Stimulated activated CD4-positive, alpha-beta T cell treated with anti-CD3 and anti-CD28 coated beads, Interleukin-1b, Interleukin-23, amount 100 ng/mL, for 1 hour (primary cell): ENCODE measurements at places on chromosomes 6 and 20.

GRCh38 chr6:105072798-105073199 is 107.0 kb downstream of the POPDC3 start:
- DNase-seq, result no peak

GRCh38 chr20:43536041-43536816 is 22.6 kb upstream of the SGK2 start:
- DNase-seq, result no peak

GRCh38 chr6:135902756-135903331 is 51.3 kb downstream of the PDE7B start:
- no peak for DNase-seq

GRCh38 chr20:4047614-4048013 is 32.3 kb upstream of the RNF24 start:
- no peak for DNase-seq

DNA sequence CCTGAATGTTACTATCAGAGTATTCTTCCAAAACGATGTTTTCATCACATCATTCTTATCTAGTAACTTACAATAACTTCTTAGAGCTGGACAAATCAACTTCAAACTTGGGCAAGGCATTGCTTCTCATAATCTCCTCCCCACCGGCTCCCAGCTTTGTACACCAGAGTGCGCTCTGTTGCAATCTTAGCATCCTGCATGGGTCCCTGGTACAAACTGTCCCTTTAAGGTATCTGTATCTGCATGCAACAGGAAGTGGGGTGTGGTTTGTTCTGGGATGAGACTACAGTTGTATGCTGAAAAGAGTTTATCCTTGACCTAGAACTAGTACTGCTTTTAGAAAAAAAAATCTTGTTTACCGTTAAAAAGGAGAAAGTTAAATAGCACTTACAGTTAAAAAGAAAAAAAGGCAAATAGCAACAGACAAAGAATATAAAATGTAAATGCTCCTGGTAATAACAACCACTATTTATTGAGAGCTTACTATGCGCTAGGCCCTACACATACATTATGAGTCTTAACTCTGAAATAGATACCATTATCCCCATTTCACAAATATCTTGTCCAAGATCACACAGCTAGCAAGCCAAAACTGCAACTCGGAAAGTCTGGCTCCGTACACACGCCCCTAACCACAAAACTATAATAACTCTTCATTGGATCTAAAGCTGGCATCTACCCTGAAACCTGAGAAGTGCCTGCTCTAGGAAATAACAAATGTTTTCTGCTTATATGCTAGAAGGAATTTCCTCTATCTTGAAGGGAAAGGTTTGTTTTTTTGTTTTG is 9.8 kb upstream of the HECA start:
- DNase-seq, result no peak

DNA sequence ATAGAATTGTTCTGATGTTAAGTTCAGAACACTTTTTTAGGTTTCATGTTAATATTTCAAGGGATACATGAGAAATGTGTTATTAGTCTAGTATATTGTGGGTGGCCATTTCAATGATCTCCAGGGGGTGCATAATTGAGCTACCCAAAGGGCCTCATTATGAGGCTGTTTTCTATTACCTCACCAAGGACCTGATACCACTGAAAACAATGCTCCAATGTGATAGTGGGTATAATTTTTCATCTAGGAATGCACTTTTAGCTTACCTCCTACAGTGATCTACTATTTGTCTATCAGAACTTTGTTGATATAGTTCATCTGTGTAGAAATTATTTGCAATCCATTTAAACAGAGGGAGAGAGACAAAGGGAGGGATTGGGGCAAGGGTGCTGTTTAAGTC is 106.8 kb upstream of the HS3ST5 start:
- no peak for DNase-seq

DNA sequence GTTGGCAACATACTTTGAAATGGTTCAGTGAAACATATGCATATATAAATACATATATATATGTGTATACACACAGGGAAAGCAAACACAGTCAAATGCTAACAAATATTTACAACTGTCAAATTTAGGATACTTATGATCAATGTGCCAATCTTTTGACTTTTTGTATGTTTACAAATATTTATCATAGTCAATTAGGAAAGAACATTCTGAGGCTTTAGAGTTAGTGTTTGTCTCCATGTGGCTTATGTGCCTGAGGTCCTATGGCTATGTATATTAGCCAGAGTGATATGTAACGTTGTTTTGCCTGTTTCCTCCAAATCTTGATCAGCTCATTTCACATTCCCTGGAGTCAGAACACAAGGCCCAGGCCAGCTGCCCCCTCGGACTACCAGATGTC is 126.5 kb upstream of the MAN1A1 start:
- no peak for DNase-seq

DNA sequence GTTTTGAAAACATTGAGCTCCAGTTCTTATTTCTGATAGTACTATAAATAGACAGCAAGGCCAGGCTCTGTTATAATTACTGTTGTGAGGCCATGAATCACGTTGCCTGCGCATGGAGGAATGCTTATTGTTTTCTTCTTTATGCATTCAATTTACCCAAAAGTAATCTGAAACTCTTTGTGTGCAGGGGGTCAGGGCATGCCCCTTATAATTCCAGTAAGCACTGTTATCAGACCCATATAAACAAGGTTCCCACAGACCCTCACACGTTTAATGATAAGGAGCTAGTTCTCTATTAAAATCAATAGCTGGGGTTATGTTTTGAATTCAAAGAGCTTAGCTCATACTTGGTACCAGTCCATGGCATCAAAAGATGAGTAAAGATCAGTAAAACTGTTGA is 174.8 kb upstream of the ARG1 start:
- no peak for DNase-seq

GRCh38 chr6:150372051-150372450 is 3.2 kb downstream of the IYD start:
- no peak for DNase-seq

GRCh38 chr20:37356387-37356786 is 10.4 kb downstream of the SRC start:
- no peak for DNase-seq

GRCh38 chr6:10425176-10425974 is 10.5 kb upstream of the TFAP2A start:
- DNase-seq, result no peak

DNA sequence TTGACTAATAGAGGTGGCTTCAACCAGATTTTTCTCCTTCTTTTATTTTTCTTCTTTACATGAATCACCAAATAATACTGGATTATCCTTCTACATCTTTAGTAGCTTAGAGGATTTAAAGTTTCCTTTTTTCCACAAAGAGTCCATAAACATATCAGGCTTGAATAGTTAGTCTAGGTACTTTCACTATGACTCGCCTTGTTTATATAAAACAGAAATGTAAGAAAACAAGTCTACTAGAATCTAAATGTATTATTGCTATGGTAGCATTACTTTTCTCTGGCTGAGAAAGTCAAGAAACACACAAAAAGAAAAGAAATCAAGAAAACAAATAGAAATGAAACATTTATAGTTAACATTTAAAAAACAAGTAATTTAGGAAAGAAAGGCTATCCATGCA is 215.2 kb downstream of the PTPRK start:
- DNase-seq, result no peak

GRCh38 chr20:53621482-53622246 is 28.0 kb upstream of the ZNF217 start:
- DNase-seq, result no peak

- no peak for DNase-seq
Observed at GRCh38 chr20:33423141-33423834, 20.3 kb downstream of the SNTA1 start.
